Putamen (tissue), 1 donor: ENCODE measurements at places on chromosomes 7 and 10.

DNA sequence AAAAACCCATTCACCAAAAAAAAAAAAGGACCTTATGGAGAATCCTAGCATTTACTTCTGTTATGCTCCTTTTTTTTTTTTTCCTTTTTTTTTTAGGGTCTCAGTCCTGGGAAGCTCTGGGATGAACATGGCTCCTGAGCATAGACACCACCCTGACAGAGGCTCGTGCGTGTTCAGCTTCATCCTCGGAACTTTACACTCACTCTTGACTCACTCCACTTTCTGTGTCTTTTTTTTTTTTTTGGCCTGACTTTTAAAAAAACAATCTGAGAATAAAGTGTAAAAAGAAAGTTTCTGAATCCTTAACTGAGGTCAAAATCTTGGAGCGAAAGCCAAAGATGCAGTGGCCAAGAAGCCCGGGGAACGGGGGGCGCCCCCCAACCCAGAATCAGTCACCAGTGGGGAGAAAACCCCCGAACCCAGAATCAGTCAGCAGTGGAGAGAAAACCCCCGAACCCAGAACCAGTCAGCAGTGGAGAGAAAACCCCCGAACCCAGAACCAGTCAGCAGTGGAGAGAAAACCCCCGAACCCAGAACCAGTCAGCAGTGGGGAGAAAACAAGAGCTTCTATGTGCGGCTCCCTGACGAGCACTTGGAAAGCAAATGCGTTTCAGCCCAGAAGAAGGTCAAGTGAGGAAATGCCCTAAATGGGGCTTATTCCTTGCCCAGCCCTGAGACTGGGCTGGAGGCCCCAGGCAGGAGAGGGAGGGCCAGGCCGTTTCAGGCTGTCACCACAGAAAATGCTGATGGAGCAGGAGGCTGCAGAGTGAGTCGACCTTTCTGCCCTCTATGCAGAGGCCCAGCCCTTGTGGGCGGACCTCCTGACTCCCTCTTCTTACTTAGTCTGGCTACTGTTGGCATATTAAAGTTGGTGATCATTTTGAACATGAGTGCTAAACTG is 19.0 kb upstream of the PFKP start:
- DNase-seq: peak; percentile 60

DNA sequence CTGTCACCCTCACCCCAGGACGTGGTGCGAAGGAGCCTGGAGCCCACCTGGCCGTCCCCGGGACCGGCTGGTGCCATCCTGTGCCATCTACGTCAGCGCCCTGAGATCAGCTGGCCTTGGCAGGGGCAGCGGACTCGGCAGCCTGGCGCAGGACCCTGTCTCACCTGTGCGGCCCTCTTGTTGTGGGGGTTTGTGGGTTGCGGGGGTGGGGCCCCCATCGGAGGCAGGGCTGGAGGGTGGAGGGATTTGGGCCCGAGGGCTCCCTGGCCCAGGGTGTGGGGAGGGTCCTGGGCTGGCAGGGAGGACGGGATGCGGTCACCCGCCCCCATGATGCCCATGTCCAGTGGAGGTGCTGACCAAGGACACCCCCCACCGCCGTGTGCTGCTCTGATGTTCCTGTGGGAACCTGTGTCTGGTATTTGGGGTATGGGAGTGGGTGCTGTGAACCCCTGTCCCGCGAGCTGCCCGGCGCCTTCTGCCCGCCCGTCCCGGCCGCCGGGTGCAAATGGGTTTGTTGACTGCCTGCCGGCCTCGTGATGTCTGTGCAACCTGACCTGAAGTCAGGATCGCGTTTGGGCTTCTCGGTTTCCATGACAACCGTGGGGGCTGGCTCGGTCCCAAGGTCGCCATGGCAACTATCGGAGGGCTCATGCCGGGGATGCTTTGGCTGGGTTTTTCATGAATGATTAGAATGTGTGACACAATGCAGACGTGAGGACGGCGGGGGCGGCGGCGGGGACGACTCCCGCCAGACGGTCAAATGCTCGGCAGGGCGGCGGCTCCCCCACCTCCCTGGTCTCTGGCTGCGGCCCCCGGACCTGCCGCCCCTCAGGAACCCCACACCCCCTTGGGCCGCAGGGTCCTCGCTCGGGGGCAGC is 7.3 kb downstream of the MAFK start:
- DNase-seq: peak; percentile 64

GRCh38 chr10:31118556-31118955 is 86.9 kb upstream of the ZNF438 start:
- DNase-seq: no peak

DNA sequence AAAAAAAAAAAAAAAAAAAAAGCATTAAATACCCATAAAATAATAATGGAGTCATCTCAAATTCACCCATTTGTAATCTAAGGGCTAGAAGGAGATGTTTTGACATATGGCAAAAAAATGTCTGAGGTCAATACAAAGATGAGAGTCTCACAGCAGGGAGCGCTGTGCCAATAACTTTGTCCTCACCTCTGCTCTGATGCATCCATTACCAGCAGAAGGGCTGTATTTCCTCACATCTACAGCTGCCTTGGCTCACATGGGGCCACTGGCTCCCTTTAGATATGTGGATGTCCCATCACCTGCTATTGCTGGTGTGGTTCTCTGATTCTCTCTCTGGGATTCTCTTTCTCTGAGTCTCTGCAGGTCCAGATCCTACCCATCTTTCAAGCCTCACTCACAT is 90.3 kb upstream of the FAM133B start:
- no peak for DNase-seq

- peak; percentile 30 for DNase-seq
Observed at GRCh38 chr7:57404343-57404966, 45.5 kb upstream of the ZNF716 start.

- no peak for DNase-seq
Observed at GRCh38 chr10:70512149-70512639, 33.6 kb downstream of the PALD1 start.

DNA sequence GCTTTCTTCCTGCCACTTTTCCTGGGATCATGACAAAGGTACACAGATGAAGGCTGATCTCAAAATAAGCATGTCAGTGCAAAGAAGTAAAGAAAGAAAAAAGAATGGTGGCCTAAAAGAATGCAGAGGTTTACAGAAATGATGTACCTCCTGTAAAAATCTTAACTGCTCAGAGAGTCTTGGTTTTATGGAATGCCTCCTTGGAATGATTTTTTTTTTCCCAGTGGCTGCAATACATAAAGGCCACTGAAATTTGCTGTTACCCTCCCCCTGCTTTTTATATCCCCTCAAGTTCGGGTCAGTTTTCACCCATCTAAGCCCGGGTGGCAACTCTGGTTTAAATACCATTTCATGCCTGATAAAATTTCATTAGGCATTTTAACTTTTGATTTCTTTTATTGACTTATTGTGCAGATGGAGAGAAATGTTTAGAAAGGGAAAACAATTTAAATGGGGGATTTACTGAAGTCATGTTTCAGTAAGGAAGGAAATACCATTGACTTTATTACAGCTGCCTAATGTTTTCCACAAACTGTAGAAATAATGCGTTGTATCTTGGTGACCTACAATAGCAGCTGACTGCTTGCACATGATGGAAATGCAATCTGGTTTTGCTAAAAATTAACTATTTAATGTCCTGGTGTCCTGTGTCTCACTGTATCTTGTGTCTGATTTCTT is 102.5 kb downstream of the SAMD9 start:
- DNase-seq: no peak

- DNase-seq: no peak
Observed at GRCh38 chr7:16985621-16986020, 103.8 kb upstream of the AGR3 start.

DNA sequence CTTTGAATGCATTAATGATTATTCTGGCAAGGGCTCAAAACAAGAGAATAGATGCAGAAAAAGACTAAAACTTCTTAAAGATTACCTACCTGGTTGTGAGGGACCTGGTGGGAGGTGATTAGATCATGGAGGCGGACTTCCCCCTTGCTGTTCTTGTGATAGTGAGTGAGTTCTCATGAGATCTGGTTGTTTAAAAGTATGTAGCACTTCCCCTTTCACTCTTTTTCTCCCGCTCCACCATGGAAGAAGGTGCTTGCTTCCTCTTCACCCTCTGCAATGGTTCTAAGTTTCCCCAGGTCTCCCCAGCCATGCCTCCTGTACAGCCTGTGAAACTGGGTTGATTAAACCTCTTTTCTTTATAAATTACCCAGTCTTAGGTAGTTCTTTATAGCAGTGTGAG is 226.6 kb downstream of the ARHGAP12 start:
- no peak for DNase-seq

DNA sequence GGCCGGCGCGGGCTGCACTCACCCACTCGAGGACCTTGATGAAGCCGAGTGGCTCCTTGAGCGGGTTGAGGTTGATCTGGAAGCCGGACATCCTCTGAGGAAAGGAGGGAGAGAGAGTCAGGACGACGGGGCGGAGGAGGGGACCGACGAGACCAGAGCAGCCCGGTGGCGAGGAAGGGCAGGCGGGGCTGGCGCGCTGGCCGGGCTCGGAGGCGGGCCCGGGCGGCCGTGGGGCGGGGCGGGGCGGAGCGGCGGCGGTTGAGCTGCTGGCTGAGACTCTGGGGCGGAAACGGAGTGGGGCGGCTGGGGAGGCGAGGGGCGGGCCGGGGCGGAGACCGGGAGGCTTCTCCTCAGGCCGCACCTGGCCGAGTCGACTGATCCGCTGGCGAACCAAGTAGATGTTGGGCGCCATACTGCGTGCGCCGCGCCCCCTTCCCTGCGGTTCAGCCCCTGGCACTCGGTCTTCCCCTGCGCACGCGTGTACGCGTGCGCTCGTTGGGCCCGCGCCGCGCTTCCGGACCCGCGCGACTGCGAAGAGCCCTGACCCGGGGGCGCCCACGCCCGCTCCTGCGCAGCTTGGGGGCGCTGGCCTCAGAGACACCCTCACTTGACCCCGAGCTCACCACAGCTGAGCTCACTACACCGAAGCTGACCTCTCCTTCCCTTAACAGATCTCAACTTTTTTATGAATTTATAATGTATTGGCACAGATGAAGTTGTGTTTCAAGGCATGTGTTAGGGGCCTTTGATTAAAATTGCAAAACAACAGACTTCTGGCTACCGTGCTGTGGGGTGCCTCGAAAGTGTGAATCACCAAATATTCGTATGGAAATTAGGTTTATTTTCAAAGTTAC is at the start of gene SYPL1:
TSS of gene SYPL1 (minus strand) at position 195 of the 854 bp plus-strand sequence. CDS start at position 91, 104 bp downstream.
- peak; percentile 88 for DNase-seq

DNA sequence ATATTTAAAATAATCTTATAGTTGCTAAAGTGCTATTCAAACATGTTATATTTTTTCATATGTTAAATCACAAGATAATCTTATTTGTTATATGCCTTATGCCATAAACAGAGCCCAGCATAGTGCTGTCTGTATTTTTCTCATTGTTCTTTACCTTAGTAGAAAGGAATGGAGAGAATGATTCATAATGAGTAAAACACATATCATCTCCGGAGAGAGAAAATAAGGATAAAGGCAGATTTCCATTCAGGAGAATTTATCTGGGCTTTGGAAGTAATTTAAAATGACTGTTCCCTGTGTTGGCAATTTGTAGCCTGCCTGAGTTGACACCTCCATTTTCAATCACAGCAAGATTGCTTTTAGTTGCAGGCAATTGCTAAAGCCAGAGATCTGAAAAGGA is 30.2 kb downstream of the CHN2 start:
- DNase-seq: no peak

DNA sequence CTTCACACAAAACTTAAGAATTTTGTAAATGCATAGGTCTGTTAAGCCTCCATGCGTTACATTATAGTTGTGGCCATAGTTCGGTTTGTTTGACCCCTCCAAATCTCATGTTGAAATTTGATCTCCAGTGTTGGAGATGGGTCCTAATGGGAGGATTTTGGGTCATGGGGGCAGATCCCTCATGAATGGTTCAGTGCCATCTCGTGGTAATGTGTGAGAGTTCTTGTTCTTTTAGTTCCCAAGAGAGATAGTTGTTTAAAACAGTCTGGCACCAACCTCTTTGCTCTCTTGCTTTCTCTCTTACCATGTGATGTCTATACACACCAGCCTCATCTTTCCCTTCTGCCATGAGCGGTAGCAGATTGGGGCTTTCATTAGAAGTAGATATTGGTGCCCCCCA is 264.3 kb downstream of the TCF7L2 start:
- no peak for DNase-seq

DNA sequence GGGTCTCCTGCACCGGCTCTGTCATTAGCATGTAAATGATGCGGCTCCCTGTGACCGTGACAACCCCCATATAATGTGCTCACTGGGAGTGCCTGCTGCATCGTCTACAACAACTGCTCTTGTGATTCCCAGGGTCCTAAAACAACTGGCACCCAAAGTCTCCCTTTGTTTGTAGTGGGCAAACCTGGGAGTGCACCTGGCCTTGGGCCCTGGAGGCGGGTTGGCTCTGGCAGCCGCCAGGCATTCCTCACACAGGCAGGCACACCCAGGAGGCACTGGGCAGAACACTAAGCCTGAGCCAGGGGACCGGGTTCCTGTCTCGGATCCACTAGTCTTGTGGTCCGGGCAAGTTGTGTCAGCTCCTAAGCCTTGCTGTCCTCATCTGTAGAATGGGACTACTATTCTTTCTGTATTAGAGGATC is 115.5 kb upstream of the GPR26 start:
- no peak for DNase-seq

DNA sequence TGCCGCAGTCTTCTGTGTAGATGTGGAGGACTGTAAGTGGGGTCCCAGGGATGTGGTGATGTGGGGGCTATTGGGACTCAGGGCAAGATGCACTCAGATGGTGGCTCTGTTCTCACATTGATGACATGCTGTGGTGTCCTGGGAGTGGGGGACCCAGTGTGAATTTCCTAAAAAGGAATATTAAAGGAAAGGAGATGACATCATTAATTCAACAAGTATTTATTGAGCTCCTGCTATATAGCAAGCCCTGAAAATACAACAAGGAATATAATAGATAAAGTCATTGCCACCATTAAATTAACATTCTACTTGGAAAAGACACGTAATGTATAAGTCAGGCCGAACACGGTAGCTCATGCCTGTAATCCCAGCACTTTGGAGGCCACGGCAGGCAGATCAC is 61.9 kb upstream of the MNX1 start:
- no peak for DNase-seq

GRCh38 chr7:68065581-68065980 is 1068.9 kb downstream of the TYW1 start:
- no peak for DNase-seq

- DNase-seq: no peak
Observed at GRCh38 chr10:74949034-74949832, 122.8 kb downstream of the KAT6B start.

DNA sequence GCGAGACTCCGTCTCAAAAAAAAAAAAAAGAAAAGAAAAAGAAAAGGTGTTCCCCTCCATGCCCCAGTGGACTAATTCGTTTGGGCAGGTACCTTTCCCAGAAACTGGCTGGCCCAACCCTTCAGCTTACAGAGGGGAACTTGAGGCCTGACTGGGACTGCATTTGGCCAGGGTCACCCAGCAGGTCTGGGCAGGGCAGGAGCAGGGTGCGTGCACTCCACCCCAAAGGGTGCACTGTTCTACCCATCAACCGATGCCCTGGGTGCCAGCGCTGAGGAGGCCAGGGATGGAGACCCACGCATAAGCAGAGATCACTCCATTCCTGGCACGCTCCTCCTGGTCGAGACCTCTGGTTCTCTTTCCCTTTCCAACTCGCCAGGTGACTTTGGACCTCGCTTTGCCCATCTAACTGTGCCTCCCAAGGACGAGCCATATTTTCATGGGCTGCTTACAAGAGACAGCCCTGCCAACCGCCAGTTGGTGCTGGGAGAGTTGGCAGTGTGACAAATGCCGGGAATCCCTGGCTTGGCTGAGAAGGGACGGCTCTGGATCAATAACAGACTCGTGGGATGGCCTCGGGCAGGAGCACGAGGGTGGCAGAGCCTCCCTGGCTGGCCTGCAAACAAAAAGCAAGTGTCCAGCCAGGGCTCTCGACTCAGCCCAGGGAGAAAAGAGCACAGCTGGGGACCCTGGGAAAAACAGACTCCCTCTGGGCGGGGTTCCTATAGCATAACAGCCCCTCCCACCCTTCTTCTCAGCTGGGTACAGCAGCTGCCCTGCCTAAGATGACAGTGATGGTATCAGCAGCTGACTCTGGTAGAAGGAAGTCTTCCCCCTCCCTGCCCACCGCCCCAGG is 7.9 kb downstream of the HSPB1 start:
- DNase-seq: no peak
